ENCODE measurements at places on chromosomes 13 and 19.

GRCh38 chr13:57418067-57418677 lies 213.4 kb upstream of the PCDH17 start:
- DNase-seq: no peak

DNA sequence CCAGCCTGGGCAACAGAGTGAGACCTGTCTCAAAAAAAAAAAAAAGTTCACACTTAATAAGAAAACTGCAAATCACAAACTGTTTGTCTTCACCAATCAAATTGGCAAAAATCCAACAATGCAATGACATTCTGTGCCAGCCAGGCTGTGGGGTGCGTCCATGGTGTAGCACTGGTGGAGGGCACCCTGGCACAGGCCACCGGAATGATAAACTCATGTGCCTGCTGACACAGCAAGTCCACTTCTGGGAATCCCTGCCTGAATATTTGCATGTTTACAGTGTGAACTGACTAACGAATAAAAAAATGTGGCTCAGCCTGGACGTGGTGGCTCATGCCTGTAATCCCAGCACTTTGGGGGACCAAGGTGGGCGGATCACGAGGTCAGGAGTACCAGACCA lies 1.6 kb upstream of the LRRC25 start:
- DNase-seq: peak; percentile 60

DNA sequence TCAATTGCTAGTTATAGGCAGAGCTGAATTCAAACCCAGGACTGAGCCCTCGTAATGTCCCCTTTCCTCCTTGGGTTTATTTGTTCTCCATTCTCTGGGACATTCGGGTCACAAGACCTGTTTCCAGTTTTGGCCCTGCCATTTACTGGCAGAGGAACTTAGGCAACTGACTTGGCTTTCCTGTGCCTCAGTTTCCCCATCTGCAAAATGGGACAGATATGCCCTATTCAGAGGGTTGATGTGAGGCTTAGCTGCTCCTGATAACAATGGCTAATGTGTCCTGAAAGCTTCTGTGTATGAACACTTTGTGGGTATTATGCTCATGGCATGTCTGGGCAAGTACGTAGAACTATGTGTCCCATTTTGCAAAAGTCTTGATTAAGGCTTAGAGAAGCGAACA lies 996 bp downstream of the ZNF524 start:
- DNase-seq: no peak

- no peak for DNase-seq
Observed at GRCh38 chr13:48770372-48770771, 116.6 kb downstream of the CYSLTR2 start.

GRCh38 chr13:49494645-49495044 lies 1.1 kb upstream of the PHF11 start:
- no peak for DNase-seq
